ENCODE measurements at places on chromosomes 12 and 14.
A peak's percentile ranks its signal among the peaks of the same experiment; 100 is the strongest.

DNA sequence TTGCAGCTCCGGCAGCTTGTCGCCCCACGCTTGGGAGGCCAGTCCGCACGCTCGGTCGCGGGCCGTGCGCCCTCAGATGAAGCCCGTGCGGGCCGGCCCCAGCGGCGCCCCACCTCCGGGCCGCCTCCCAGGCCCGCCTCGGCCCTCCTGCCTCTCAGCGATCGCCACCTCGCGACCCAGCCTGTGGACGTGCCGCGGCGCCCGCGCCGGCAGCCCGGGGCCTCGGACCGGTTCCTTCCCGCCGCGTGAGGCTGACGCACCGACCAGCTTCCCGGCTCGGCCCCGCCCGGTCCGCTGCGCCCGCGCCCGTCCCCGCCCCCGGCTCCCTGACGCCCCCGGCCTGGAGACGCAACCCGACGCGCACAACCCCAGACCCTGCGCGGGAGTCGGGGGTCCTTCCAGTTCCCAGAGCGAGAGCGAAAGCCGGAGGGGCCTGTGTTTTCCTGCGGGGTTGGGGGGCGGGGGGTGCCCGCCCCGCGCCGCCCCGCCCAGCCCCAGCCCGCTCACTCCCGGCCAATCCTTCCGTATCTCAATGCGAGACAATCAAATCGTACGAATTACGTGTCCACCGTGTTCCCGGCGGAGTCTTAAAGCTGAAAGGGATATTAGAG is at the start of gene ERO1A:
Gene ERO1A (minus strand): TSS at position 78 of the 611 bp plus-strand sequence. CDS start 77 bp downstream, at position 1.
- peak; percentile 52 for DNase-seq

GRCh38 chr12:110670161-110670701 is 18.7 kb downstream of the HVCN1 start:
- no peak for DNase-seq

- no peak for DNase-seq
Measured at GRCh38 chr14:90522571-90523191, 125.9 kb downstream of the CALM1 start.

DNA sequence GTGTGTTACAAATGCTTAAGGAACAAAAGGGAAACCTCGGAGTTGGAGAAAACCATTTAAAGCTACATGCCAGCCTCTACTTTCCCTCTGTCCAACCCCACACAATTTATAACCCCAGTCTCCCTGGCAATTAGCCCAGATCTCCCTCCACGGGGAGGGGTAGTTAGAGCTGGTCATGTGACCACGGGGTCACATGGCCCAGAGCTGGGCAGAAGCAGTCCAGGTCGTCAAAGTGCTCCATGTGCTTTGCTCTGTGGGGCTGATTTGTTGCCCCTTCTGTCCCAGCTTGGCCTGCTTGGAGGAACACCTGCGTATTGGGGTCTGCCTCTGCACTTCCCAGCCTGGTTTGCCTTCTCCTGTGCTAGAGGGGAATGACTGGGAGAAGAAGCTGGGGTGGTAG is 219.1 kb downstream of the RBM19 start:
- DNase-seq: peak; percentile 13

GRCh38 chr12:63416788-63417187 is 251.5 kb downstream of the DPY19L2 start:
- DNase-seq: no peak

All from COLO829 (cell line).